ENCODE measurements at places on chromosomes 3 and 15.

DNA sequence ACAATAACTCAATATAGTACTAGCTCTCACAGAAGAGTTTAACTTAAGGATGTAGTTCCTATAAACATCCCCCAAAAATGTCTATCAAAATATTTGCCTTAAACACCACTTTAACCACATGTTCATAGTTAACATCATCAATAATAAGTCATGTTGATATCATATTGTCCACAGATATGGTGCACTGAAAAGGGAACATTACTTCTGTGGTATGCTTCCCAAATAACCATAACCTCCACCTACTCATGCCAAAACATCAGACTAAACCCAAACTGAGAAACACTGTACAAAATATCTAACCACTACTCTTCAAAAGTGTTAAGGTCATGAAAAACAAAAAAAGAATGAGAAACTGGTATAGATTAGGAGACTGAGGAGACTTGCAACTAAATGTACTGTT is 32.9 kb downstream of the SLC4A7 start:
- no peak for DNase-seq

DNA sequence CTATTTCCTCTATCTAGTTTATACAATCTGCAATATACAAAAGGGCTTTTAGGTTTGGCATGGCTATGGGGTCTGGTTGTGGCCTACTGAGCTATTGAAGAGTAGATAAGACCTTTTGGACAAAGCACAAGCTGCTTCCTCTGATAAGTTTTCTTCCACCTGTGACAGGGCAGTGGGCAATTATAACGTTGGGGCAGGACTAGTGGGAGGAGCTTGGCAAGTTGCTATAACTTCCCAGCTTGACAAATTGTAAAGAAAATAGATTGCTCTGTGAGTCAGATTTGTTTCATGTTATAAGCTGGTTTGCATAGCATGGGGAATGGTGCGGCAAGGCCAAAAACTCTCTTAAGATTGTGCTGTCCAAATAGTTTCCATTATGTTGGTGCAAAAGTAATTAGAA is 64.9 kb downstream of the SLC7A14 start:
- no peak for DNase-seq

- no peak for DNase-seq
Observed at GRCh38 chr3:5187920-5188418, 462 bp downstream of the EDEM1 start.

DNA sequence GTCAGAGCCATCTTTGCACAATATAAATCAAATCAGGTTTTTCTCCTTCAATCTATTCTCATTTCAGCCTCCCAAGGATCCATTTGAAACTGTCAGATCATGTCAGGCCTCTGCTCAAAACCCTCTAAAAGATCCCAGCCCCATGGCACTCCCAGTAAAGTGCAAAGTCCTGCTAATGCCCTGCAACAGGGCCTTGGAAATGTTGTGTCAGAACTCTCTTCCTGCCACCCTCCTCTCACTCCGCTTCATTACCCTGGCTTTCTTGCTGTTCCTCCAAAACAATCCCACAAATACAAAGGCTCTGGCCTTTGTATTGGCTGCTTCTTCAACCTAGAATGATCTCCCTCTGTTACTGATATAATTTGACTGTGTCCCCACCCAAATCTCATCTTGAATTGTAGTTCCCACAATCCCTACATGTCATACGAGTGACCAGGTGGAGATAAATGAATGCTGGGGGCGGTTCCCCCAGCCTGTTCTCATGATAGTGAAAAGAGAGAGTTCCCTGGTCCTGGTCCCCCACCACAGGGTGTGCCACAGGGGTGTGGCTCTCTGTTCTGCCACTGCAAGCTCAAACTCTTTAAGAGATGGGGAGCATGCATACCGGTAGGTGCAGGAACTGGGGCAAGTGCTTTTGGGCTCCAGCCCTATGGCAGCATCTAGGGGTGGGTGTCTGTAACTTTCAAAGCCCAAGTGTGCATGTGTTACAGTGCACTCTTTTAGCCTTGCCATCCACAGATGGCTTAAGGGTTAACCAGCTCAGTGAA is 22.9 kb upstream of the TRA2B start:
- DNase-seq, result no peak

DNA sequence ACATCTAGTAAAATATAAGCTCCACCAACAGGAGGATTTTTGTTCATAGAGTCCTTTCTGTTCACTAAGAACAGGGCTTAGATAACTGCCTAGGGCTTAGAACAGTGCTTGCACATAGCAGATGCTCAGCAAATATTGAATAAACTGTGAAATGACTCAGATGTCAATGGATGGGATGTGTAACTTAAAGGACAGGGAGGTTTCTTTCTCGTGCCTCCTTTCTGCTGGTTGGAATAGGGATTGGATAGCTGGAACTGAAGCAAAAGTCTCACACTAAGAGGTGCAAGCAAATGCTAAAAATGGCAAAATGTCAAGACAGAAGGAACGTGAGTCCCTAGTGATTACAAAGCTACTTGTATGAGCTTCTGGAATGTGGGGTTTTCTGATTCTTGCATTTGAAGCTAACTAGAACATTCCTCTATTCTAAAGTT is 392.8 kb upstream of the WNT5A start:
- no peak for DNase-seq

DNA sequence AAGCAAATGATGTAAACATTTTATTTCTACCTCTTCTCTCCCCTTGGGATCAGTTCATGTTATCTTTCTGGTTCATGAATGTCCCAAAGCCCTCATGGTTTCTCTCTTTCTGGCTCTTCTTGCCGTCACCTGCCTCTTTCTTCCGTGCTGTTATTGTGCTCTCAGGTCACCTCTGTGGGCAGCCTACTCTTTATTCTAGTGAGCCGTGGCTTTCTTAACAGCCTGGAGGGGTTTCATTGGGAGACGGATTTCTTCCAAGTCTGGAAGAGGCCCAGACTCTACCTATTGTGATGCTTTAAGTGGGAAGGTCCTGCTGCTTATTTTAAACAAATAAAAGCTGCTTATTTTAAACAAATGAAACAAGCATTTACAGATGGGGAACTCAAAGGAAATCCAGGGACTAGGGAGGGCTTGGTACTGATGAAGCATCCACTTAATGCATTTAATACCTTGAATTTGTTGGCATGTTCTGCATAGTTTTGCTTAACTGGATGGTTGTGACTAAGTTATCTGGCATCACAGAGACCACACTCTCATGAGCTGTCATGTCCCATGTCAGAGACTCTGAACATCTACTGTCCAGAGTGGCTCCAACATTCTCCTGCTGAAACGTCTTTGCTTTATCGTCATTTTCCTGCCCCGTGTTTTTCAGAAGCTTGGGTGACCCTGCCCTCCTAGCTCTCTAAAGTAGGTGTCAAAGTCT is 443.3 kb downstream of the GABRG3 start:
- DNase-seq, result no peak

- no peak for DNase-seq
Observed at GRCh38 chr15:90592131-90592881, 62.6 kb downstream of the CRTC3 start.
